Activated T-cell treated with anti-CD3 and anti-CD28 coated beads, Interleukin-2, amount 50 U/mL, for 48 hours (primary cell): ENCODE measurements at places on chromosomes 1 and 21.

- no peak for DNase-seq
These were observed 39.1 kb downstream of the MRPS6 start for GRCh38 chr21:34112316-34113033.

- DNase-seq = no peak
These were observed 86.1 kb downstream of the PTGER3 start for GRCh38 chr1:70961374-70961975.

GRCh38 chr1:76901158-76901767, 34.0 kb downstream of the ST6GALNAC5 start:
- peak; percentile 39 for DNase-seq

DNA sequence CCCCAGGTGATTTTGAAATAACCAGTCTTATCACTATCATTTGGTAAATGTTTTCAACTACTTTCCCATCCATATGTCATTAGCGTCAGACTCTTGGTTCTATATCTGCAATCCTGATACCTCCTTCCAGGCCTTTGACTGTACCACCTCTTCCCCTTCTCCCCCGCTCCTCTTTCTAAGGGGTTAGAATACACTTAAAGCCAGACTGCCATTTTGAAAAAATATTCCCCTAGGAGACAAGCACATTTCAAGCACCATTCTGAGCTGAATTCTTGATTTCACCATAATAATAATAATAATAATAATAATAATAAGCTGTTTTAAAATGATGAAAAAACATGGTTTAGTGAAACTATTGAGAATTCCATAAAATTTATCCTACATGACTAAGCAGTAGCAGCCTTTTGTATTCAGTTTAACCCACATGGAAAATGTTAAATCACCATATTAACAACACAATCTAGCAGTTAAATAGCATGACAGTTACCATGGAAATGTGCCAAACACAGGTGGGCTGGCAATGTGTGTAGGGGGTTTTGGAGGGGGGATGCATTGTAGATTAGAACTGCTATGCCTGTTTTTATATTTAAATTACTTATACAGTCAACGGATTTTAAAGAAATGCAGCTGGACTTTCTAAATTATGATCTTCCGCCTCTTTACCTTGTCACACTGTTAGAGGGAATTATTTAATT, 480.2 kb upstream of the DEPDC1 start:
- no peak for DNase-seq

DNA sequence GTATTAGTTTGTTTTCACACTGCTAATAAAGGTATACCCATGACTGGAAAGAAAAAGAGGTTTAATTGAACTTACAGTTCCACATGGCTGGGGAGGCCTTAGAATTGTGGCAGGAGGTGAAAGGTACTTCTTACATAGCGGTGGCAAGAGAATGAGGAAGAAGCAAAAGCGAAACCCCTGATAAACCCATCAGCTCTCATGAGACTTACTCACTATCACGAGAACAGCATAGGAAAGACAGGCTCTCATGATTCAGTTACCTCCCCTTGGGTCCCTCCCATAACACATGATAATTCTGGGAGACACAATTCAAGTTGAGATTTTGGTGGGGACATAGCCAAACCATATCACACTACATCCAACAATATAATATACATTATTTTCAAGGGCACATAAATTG, 145.7 kb upstream of the BARHL2 start:
- no peak for DNase-seq

GRCh38 chr21:19507682-19508260, 1104.2 kb upstream of the TMPRSS15 start:
- DNase-seq = no peak

DNA sequence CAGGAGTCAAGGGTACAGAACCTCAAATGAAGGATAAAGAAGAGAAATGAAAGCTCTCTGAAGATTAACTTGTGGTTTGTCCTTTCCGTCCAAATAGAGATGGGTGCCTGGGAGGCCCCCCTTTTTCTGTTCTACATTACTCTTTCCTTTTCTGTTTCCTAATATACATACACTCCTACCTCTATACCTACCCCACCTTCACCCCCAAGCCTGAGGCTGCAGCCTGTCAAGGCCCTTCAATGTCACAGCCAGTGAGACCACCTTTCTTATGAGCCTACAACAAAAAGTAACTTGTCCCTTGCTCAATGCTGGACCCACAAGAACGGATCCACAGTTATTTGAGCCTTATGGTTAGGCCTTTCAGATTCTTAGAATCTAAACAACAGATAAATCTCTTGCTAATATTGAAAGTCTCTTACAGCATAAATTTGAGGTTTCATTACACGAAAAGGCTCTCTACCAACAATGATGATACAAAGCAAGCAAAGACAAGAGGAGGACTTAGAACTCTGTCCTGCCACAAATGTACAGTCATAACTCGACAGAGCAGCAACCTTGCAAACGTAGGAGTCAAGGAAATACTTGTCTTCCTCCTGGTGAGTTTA, 4.1 kb upstream of the TRAF3IP3 start:
- peak; percentile 83 for DNase-seq

GRCh38 chr1:14320518-14320917, 278.0 kb upstream of the KAZN start:
- DNase-seq = no peak

GRCh38 chr1:114648503-114648902, 21.3 kb downstream of the DENND2C start:
- no peak for DNase-seq

DNA sequence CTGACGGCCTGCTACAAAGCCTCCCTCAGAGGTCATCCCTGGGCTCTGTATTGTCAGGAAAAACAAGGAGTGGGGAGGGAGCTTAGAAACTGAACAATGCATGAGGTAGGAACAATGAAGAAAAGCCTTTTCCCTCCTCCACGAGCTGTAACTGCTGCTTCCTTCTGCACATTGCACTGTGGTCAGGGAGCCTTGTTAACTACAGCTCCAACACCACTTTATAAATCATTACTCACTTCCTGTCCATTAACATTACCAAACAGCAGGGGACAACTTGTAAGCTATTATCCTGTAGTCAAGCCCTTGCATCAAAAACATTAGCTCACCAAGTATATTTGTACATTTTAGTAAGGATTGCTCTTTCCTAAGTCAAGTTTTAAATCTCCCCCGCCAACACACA, 336.0 kb upstream of the NR5A2 start:
- no peak for DNase-seq
